ENCODE measurements at places on chromosomes 5 and 9.

- DNase-seq = no peak
These were observed 123.5 kb upstream of the ACOT12 start for GRCh38 chr5:81517462-81517861.

GRCh38 chr9:111712369-111712768 is 51.0 kb downstream of the GNG10 start:
- no peak for DNase-seq

DNA sequence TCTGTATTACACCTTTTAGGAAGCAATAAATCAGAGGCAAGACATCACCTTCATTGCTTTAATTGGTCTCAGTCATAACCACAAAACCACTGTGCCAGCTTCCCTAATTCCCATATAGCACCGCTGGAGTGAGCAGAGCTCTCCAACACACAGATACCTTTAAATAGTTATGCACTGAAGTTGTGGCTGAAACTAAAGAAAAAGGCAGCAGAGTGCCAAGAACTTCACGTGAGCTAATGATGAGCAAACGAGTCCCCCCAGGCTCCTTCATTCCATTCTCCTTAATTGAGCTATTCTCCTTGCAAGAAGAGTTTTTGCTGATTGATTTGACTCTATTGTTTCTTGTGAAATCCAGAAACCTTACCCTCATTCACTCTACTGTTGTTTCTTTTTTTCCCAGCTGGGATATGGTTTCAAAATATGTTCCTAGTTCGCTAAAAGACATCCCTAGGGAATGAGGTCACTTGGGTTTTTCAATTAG is 501.5 kb downstream of the SPATA31D1 start:
- DNase-seq = no peak

DNA sequence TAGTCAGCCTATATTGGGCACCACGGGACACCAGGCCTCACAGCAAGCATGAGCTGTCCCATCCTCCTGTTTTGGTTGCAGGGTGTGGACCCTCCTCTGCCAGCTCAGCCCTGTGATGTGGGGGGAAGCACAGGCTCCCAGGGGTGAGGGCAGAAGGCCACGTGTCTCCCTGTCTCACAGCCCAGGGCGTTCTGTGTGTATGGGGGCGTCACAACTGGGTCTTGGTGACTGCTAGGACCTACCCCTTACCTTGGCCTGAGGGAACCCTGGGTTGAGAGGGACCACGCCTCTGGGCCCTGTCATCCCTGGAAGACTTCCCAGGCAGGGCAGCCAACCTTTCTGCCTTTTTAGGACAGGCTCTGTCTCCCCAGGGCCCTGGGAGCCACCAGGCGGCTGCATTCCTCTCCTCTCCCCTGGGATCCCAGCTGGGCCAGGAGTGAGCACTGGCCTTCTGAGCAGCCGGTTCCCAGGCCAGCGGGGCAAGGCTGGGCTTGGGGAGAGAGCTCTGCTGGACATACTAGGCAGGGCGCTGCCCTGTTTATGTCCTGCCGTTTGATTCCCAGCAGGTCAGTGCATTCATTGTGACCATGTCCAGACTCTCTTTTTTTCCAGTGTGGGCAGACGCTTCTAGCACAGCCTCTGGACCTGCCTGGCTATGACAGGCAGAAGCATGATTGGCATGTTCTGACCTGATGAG is 97.4 kb downstream of the DAB2IP start:
- no peak for DNase-seq

DNA sequence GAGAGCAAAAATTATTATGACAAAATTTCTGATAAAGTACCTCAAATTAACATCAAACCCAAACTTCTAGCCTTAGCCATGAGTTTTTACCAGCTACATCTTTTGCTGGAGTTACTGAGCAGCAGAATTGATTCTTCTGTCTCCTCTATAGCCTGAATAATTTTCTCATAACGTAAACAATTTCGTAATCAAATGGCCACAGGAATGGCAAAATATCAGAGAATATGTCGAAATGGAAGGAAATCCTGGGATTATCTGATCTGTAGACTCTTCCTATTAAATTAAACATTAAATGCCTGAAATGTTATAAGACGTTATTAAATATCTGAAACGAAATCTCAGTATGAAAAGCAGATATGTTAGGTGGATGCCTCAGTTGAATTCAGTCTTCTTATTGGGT is 41.1 kb downstream of the LURAP1L start:
- no peak for DNase-seq

GRCh38 chr9:125142560-125143376 is 560 bp downstream of the SCAI start:
- DNase-seq = no peak

DNA sequence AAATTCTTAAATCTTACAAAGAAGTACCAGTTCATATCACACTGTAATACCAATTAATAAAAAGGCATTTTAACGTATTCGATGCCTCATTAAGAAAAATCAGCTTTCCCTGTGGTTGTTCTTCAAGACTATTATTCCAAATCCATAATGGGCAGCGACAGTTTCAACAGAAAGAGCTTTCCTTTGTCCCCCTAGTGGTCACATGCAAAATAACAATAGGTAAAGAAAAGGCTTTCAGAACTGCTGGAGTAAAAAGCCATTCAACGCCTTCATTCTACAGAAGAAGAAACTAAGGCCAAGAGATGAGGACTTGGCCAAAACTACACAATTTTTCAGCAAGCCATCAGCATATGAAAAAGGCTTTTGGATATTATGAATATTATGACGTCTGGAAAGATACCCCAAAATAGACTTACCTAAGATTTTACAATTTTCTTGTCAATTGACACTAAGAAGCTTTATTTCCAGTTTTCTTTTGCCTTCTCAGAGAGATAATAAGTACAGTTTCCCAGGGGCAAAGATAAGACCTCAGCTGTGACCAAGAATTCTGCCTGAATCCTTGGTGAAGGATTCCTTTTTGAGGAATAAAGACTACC is 6.7 kb upstream of the CDH6 start:
- DNase-seq = no peak
